Transverse colon (tissue), 4 donors: ENCODE measurements at places on chromosomes 5 and 9. TPM values are rescaled to one million over a fixed set of nuclear protein-coding genes. Genes with fewer than 3 reads are reported as not detected.

GRCh38 chr9:126097679-126098078, 228.9 kb upstream of the MVB12B start:
- no peak for DNase-seq

The PCDHB1 gene
- not detected for total RNA-seq

- no peak for DNase-seq
Observed at GRCh38 chr9:16092142-16093091, 539.6 kb downstream of the CCDC171 start.

GRCh38 chr5:134463176-134463720, 51.6 kb upstream of the CDKN2AIPNL start:
- no peak for DNase-seq

DNA sequence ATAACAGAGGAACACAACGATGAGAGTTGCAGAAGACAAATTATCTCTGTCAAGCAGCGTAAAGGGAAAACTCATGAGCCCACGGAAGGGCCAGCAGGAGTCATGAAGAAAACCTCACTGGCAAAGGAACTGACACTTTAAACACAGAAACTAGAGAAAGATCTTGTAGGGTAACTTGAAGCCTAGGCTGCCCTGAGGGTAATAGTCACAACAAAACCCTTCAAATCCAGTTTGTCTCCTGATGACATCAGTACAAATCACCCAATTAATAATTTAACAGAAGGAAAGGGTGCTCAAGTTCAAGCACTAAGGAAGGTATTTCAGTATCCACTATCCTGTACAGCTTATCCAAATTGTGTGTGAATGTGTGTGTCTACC, 549.1 kb downstream of the MTRR start:
- no peak for DNase-seq

- DNase-seq = no peak
Observed at GRCh38 chr5:146816775-146817387, 61.7 kb downstream of the PPP2R2B start.

- no peak for DNase-seq
Observed at GRCh38 chr9:126440940-126441339, 114.3 kb downstream of the MVB12B start.

The RNF208 gene
- total RNA-seq = 2.3 TPM

GRCh38 chr5:42626462-42626861, 130.2 kb upstream of the CCDC152 start:
- DNase-seq = no peak

DNA sequence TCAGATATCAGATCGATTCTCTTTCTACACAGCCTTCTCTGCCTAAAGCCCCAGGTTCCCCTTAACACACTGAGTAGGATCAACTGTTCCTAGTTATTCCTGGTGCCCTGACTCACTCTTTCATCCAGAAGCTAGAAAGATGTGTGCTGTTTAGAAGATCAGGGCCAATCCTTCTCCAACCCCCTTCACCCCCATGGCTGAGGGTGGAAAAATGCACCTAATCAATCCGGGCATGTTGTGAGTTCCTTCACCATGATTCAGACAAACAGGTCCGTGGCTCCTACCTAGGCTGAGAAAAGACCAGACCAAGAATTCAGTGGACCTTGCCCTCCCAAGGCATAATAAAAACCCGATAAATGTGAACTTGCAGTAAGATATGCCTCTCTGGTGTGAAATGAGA, 85.4 kb upstream of the EQTN start:
- peak; percentile 54 for DNase-seq

DNA sequence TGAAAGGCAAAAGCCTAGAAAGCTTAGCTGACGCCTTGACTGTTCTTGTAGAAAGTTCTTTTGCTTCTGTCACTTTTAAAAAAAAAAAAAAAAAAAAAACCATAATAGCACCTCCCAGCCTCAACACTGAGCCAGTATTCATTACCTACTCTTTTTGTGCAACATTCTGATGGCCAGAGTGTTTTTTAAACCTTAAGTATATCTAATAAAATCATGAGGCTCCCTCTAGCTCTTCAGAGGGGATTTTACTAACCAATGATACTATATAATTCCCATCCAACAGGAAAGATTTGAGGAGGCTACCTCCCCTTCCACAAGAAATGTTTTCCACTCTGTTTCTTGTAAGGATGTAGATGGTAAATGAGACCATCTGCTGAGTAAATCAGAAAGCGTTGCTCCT, 3.9 kb downstream of the BNC2 start:
- DNase-seq = no peak

GRCh38 chr5:34957321-34957720, 28.0 kb downstream of the DNAJC21 start:
- no peak for DNase-seq

DNA sequence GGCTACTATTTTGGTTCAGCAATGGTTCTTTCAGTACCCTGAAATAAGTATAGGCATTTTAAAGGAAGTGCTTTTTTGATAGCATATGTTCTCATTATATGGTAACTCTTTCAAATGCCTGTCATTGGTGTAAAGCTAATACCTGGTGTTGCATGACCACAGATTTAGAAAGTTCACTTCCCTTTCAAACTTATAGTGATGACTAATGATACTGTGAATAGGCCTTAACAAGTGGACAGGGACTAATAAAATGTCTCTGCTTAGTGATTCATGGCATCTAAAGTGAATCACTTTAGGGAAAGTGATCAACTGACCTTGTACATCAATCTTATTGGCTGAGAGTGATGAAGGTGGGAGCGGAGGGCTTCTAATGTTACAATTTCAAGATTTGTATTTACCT, 21.6 kb downstream of the MRPL22 start:
- no peak for DNase-seq

GRCh38 chr5:2574155-2574554, 177.3 kb downstream of the IRX2 start:
- DNase-seq = no peak

GRCh38 chr9:82271106-82271561, 282.6 kb downstream of the SPATA31D1 start:
- no peak for DNase-seq

GRCh38 chr9:127611899-127612790, at the start of gene STXBP1:
Gene STXBP1, plus strand, starts transcription at chr9:127612277. Its CDS starts 127 bp downstream, at chr9:127612404.
- peak; percentile 91 for DNase-seq

The PCDHGC5 gene
- total RNA-seq = 2.5 TPM

- no peak for DNase-seq
Observed at GRCh38 chr5:142745268-142745667, 24.9 kb upstream of the ARHGAP26 start.

DNA sequence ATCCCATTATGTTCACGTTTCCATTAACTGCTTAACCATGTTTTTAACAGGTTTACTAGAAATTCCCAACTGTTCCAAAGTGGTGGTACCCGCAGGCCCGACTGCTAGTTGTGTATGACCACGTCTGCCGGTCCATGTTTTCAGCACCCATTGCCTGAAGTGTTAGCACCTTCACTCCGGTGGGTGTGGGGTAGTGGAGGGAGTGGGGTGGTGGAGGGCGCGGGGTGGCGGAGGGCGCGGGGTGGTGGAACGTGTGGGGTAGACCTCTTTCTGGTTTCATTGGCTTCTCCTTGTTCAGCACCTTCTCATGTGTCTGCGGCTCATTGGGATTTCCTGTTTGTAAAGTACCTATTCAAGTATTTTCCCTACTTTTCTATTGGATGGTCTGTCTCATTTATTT, 37.7 kb downstream of the TPPP start:
- no peak for DNase-seq

- DNase-seq = no peak
Observed at GRCh38 chr5:177371120-177372033, 12.9 kb upstream of the SLC34A1 start.

DNA sequence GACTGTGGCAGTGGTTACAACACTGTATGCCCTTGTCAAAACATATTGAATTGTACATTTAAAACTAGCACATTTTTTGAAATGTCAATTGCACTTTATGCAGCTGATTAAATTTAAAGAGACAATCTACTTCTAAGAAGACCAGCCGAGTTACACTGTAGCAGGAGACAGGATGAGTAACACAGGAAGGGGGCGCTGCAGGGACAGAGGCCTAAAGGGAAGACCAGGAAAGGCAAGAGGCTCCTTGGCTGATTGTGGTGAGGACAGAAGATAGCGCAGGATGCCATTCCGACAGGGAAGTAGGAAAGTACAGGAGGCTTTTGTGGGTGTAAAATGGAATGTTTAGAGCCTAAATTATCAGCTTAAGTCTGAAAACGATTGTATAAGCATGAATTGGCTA, 28.2 kb upstream of the PPP2R2B start:
- no peak for DNase-seq

GRCh38 chr9:450057-450456, 235.4 kb downstream of the DOCK8 start:
- no peak for DNase-seq

DNA sequence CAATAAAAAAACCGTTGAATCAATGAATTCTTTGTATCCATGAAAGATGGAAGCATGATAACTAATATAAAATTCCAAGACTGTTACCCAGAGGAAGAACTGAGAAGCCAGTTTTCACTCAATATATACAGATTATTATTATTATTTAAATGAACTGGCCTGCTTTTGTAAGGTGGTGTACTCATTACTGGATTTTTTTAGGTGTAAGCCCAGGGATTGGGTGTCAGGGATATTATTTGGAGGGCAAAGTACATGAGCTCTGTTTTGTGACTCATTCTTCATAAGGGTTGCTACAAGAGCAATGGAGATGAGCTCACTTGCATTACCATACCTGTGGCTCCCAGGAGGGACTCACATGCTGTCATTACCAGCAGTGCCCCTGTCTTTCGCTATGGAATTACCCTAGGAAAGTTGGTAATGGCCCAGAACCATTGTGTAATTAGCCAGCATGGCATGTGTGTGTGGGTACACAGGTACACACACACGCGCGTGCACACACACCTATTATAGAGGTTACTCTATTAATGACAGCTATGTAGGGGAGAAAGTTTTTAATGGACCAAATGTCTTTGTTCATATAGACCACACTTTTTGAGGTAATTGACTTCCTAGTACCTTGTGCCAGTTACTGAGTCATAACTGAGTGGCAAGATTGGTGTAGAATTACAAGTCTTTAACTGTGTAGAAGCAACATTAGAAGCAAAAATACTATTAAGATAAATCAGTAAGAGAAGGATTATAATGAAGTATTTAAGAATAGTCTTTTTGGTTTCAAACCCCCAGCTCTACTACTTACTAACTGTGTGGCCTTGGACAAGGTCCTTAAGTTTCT, 143.4 kb downstream of the GDNF start:
- DNase-seq = no peak

DNA sequence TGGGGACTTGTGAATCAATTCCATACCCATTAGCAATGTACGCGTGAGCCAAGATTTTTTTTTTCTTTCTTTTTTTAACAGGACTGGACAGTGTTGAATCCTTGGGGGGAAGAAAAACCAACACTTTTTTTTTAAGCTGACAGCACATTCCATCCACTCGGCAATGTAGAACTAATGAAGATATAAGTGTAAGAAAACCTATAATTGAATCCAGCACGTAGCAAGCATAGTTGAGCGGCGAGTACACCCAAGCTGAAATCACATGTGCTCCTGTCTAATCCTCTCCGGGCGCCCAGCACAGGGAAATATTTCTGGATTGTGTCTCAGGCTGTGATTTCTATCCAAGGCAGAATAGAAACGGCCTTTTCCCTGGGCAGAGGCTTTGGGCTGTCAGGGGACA, 118.2 kb downstream of the BOD1 start:
- DNase-seq = no peak

DNA sequence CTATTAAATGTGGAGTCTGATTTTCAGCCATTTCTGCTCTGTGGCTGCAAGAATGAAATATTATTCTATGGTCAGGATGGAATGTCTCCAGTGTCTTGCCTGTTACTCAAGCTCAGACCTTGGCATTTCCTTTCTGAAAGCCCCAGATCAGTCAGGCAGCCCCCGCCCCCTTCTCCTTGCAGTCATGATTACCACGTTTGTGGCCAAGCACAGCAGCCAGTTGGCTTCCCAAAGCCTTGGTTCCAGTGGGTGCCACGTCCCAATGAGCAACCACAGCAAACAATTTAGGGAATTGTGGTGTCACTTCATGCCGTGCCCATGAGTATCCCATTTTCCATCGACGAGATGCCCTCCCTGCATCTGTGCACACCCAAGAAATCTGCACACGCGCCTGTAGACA, 9.7 kb upstream of the OBP2A start:
- no peak for DNase-seq

DNA sequence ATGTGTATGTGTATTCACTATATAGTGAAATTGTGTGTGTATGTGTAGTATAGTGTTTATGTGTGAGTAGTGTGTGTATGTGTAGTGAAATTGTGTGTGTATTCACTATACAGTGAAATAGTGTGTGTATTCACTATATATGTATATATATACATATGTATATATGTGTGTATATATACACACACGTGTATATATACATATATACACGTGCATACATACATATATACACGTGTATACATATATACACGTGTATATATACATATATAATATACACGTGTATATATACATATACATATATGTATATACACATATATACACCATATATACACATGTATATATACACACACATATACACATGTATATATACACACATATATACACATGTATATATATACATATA, 403.6 kb upstream of the TUSC1 start:
- DNase-seq = no peak

The PDCD1LG2 gene
- 0.64 TPM for total RNA-seq

DNA sequence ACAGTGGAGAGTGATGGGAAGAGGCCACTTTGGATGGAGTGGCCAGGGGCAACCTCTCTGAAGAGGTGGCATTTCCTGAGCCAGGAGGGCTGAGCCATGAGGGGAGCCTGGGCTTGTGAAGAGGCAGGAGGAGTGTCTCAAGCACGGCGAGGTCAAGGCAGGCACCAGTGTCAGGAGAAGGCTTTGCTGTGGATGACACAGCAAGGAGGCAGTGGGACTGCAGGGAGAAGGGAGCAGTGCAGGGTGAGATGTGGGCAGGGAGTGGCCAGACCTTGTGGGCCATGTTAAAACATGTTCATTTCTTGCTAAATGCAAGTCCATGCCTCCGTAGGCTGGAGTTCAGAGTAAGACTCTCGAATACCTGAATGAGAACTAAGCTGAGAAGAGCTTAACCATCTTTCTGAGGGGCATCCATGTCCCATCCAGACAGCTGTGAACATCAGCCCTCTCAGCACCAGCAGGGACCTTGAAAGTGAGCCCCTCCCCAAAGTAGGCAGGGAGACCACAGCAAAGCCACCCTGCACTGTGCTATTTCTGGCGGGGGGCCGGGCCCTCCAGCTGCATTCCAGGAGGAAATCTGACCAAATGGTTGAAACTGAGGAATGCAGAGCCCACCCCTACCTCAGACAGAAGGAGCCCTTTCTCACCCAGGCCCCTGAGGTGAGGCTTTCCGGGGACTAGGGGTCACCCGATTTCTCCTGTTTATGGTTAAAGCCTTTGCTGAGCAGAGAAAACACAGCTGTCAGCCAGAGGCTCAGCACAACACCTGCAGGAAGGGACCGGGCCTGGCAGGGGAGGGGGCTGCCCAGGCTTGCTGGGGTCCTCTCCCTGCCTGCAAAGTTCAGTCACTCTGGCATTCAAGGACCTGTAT, 16.1 kb upstream of the ARSI start:
- DNase-seq = no peak

The SKP2 gene
- 12.4 TPM for total RNA-seq

- DNase-seq = no peak
Observed at GRCh38 chr5:39390945-39391344, 26.6 kb upstream of the C9 start.

The SHOC1 gene
- total RNA-seq = not detected
